Right renal pelvis (tissue), 4 donors: ENCODE measurements at places on chromosomes 16 and 17. TPM values are rescaled to one million over a fixed set of nuclear protein-coding genes. Genes with fewer than 3 reads are reported as not detected.

AIPL1 gene
- polyA plus RNA-seq, result not detected

- no peak for DNase-seq
Observed at GRCh38 chr17:416293-417206, 63.9 kb upstream of the RPH3AL start.

RAPGEFL1 gene
- 6.6 TPM for polyA plus RNA-seq

DNA sequence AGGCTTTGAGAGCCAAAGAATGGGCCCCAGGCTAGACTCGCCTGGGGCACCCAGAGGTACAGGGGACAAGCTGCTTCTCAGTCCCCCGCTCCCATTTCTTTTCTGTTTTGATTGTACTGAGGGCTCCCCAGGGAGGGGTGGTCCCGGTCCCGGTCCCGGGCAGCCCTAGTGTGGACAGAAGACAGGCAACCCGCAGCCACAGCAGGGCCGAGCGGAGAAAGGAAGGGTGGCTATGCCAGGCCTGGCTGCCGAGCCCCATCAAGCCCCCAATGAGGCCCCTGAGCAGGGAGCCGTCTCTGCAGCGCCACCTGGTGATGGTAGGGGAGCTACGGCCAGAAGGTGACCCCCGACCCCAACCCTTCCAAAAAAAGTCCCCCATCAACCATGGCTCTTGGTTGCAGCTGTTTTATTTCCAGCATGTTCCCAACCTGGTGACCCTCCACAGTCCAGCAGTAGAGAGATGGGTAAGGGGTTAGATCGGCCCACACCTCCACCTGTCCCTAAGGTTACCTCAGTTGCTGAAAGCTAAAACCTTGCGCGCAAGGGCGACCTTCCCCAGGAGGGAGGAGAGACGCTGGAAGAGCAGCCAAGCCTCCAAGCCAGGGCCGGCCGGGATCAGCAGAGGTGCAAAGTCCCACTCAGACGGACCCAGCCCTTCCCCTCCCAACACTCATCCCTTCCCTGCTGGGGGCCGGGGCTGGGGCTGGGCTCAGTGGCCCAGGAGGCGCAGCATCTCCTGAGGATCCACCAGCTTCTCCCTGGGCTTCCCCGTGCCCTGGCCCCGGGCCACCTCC, 2.6 kb upstream of the GRIN2C start:
- peak; percentile 41 for DNase-seq

GRCh38 chr17:41617136-41617535, 4.6 kb upstream of the KRT16 start:
- no peak for DNase-seq

GRCh38 chr17:57293077-57293476, 36.8 kb downstream of the MSI2 start:
- DNase-seq, result no peak

PROCA1 gene
- 6.3 TPM for polyA plus RNA-seq

CCL23 gene
- polyA plus RNA-seq, result not detected

GRCh38 chr16:88405216-88406060, 22.7 kb downstream of the ZNF469 start:
- DNase-seq, result no peak

DNA sequence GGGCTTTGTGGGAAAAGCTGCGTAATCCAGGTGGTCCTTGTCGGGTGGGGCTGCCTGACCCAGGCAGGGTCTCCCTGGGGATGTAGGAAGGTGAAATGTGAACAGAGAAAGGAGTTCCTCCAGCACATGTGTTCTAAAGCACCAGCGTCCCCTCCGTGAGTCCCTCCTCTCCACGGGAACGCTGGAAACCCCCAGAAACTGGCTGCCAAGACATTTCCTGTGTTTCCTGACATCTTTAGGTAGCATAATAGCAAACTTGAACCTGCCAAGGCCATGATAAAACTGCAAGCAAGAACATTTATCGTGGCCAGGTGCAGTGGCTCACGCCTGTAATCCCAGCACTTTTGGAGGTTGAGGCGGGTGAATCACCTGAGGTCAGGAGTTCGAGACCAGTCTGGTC, 12.6 kb upstream of the PYDC1 start:
- no peak for DNase-seq

DNA sequence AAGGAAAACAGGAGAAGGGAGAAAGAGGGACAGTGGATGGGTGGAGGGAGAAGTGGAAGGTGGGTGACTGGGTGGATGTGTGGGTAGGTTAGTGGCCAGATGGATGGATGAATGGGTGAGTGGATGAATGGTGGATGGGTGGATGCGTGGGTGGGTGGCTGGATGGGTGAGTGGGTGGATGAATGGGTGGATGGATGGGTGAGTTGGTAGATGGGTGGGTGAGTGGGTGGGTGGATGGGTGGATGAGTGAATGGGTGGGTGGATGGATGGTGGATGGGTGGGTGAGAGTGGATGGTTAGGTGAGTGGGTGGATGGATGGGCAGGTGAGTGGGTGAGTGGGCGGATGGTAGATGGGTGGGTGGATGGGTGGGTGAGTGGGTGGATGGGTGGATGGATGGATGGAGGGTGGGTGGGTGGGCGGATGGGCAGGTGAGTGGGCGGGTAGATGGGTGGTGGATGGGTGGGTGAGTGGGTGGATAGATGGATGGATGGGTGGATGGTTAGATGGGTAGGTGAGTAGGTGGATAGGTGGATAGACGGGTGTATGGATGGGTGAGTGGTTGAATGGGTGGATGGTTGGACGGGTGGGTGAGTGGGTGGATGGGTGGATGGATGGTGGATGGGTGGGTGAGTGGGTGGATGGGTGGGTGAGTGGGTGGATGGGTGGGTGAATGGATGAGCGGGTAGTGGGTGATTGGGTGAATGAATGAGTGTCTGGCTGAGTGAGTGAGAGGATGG, 702 bp upstream of the MARVELD3 start:
- DNase-seq, result no peak

GRCh38 chr16:81003610-81004460, 2.9 kb downstream of the CMC2 start:
- DNase-seq, result no peak

DNA sequence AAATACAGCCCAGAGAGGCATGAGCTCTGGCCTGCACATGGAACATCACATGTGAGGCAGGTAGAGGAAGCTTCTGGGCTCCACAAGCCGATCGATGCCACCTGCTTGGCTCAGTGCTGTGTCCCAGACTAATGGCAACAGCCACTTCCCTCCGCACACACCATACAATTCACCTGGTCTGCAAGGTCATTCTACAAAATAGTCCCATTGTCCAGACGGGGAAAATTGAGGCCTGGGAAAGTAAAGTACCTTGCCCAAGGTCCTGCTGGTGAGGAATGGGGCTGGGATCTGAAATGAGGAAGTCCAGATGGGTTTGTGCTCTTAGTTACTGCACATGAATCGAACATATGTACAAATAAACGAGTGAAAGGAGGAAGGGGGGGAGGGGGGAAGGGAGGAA, 88.0 kb downstream of the LITAF start:
- DNase-seq, result no peak

SSTR5 gene
- 0.11 TPM for polyA plus RNA-seq

GRCh38 chr17:50689956-50690886, 17.5 kb downstream of the ANKRD40 start:
- no peak for DNase-seq

GRCh38 chr17:74825952-74826719, 33.5 kb downstream of the GRIN2C start:
- no peak for DNase-seq

ITGB3 gene
- polyA plus RNA-seq, result 20.0 TPM

DNA sequence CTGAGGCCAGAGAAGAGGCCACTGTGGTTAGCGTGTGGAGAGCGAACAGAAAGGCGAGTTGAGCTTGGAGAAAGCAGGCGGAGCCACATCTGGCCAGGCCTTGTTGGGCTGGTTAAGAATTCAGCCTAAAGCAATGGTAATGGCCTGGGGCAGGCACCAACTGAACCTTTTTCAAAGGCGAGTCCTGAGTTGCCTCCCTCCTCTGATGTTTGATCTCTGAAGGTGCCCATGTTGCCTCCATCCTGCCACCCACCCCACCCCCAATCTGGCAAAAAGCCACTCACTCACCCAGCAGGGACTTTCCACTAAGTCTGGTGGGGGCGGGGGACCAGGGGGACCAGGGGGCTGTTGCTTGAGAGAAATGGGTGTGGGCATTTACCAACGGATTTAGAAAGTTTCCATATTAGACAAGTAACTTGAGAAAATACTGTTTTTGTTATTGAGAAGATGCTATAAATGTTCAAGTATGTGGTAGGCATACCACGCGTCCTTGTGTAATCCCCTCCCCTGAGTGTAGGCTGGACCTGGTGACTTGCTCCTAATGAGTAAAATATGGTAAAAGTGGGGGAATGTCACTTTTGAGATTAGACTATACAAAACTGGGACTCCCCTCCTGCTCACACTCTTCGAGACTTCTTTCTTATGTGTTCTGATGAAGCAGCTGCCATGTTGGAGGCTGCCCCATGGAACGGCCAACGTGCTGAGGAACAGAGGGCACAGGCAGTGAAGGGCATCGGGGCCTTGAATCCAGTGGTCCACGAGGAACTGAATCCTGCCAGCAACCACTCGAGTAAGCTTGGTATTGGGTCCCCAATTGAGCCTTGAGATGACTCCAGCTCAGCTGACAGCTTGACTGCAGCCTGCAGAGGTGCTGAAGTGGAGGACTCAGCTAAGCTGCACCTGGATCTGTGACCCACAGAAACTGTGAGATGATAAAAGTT, 29.9 kb upstream of the TNS4 start:
- no peak for DNase-seq

DNA sequence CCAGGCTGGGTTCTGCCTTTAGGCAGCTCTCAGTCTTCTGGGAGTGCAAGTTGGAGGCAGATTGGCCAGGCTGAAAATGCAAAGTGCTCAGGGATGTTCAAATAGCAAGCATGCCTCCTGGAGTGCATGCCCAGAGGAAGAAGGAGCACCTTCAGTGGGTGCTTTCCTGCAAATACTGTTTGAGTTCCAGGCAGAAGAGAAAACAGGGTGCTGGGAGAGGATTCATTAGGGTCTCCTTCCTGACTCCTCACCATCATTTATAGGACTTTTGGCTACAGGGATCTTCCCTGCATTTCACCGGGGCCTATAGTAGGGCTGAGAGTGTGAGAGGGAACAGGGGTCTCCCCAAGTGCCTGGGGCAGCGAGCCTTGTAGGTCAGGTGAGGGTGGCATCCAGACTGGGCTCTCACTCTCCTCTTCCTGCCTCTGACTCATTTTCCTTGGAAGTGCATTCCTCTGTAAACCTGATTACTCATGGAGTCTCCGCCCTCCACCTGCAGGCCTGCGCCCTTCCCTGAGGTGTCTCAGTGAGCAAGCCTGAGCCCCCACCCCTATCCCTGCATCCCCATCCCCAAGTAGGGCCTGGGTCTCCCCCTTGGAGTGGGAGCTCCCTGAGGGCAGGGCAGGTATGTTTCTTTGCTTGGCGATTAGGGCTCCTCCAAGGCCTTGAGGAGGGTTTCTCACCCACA, 17.1 kb upstream of the TNS4 start:
- no peak for DNase-seq

GNG13 gene
- polyA plus RNA-seq, result not detected

DNA sequence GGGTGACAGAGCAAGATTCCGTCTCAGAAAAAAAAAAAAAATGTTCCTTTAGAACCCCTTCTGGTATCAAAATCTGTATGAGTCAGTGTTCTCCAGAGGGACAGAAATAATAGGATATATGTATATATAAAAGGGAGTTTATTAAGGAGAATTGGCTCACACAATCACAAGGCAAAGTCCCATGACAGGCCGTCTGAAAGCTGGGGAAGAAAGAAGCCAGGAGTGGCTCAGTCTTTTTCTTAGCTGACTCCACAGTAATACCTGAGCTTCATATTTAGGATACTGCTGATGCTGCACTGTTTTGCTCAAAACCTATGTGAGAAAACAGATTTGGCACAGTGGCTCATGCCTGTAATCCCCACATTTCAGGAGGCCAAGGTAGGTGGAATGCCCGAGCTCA, 22.5 kb downstream of the ZZEF1 start:
- DNase-seq, result no peak

DDX19B gene
- 35.6 TPM for polyA plus RNA-seq

DNA sequence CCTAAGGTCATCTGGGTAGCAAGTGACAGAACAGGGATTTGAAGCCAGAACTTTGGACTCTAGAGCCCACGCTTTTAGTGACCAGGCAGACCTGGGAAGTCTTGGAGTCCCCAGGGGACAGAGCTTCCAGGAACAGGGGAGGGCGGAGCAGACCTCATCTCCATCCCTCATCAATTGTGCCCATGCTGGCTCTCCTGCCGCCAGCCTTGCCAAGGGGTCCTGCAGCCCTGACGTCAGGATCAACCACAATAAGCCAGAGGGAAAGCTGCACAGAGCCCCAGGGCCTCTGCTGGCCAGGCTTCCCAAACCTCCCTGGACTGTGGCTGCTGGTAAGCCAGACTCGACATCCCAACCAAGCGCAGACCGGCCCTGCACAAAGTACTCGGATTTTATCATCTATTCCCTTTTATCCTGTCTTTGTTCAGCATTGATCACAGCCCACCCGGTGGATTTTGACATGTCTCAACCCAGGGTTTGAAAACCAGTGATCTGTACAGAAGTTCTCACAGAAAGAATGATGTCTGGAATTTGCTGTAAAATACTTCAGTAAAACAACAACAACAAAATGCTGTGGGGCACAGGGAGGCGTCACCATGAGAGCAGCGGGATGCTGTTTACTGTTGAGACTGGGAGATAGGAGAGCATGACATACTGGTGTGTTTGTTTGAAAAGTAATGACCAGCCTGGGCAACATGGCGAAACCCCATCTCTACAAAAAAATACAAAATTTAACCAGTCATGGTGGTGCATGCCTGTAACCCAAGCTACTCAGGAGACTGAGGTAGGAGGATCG, 11.8 kb downstream of the C16orf74 start:
- no peak for DNase-seq

- no peak for DNase-seq
Observed at GRCh38 chr17:73386561-73386960, 74.8 kb upstream of the CDC42EP4 start.

DNA sequence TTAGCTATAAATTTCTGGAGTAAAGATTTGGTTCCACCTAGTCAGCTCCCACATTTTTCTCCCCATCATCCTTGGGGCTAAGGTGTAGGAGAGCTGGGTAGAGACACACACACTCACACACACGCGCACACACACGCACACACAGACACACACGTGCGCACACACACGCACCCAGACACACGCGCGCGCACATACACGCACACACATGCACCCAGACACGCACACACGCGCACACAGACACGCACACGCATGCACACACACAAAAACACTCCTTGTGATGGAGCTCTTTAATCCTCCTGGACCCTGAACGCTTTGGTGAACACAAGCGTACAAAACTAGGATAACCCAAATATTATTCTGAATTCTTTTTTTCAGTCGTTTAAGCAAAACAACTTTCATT, 253.6 kb downstream of the C16orf95 start:
- no peak for DNase-seq

GPR139 gene
- polyA plus RNA-seq, result not detected

LDHD gene
- polyA plus RNA-seq, result 8.5 TPM

- no peak for DNase-seq
Observed at GRCh38 chr16:9546438-9546786, 455.0 kb downstream of the HAPSTR1 start.

GRCh38 chr16:71707199-71707598, 17.3 kb downstream of the PHLPP2 start:
- no peak for DNase-seq

FN3K gene
- polyA plus RNA-seq, result 36.3 TPM

- DNase-seq, result no peak
Observed at GRCh38 chr17:74201948-74202347, 1.5 kb upstream of the RPL38 start.

- no peak for DNase-seq
Observed at GRCh38 chr16:3769013-3769412, 51.7 kb upstream of the TRAP1 start.

- DNase-seq, result no peak
Observed at GRCh38 chr17:72387969-72388368, 267.1 kb downstream of the SOX9 start.

- DNase-seq, result no peak
Observed at GRCh38 chr17:52648995-52649394, 490.5 kb upstream of the CA10 start.
